ENCODE measurements at places on chromosomes 11 and 22. TPM values are rescaled to one million over a fixed set of nuclear protein-coding genes. Genes with fewer than 3 reads are reported as not detected.

The C11orf21 gene
- not detected for total RNA-seq

The CLMP gene
- 150 TPM for total RNA-seq

The PGA5 gene
- total RNA-seq: not detected

The C11orf42 gene
- not detected for total RNA-seq

The LMO2 gene
- total RNA-seq: 0.14 TPM

The ANKK1 gene
- total RNA-seq: under 0.01 TPM

The MPZL3 gene
- total RNA-seq: 0.28 TPM

The PITPNB gene
- 13.4 TPM for total RNA-seq

The KDM4E gene
- not detected for total RNA-seq

The RAB38 gene
- total RNA-seq: 1.4 TPM

The MORC2 gene
- total RNA-seq: 11.7 TPM

The DCHS1 gene
- 5.2 TPM for total RNA-seq

The PRODH gene
- 0.18 TPM for total RNA-seq

The OR5A1 gene
- not detected for total RNA-seq

The SLC5A12 gene
- total RNA-seq: 0.14 TPM

The CFAP300 gene
- 11.0 TPM for total RNA-seq

The C11orf87 gene
- total RNA-seq: not detected

The NCF4 gene
- not detected for total RNA-seq

The CABP4 gene
- total RNA-seq: not detected

The GNAZ gene
- 3.7 TPM for total RNA-seq

All from smooth muscle cell of bladder (primary cell).